ENCODE measurements at places on chromosomes 11 and 22.

GRCh38 chr22:22074634-22075381 is 92.2 kb upstream of the TOP3B start:
- DNase-seq = no peak

GRCh38 chr22:46775850-46776826 is 13.7 kb downstream of the TBC1D22A start:
- DNase-seq = no peak

GRCh38 chr22:28829358-28830181 is 29.2 kb upstream of the XBP1 start:
- peak; percentile 58 for DNase-seq

DNA sequence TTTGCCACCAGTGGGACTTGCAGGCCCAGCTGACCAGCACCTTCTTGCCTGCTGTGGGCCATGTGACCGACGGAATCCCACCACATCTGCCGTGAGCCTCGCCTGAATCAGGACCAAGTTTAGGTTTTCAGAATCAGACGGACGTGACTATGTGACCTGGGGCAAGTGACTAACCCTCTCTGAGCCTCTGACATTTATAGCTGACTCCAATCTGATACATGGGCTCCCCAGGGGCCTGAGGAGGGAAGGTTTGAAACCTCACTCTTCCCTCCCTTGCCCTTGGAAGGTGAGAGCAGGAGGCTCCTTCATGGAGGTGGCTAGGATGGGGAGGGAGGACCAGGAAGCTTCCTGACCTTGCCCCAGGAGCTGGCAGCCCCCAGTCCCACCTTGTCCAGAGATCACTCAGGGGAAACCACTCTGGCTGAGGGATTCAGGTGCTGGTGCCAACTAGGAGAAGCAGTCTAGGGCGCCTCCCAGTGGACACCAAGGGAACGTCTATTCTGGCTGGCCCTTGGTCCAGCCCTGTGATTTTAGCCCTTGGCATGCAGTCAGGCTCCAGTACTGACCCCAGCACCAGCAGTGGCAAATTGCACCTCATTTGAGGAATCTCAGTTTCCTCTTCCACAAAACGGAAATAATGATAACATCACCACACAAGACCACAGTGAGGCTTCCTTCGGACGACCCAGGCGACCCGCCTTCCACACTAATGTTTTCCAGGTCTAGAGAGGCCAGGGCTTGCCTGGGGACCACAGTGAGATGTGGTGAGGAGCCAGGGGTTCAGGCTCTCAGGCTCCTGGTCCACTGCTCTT is 47.2 kb upstream of the SYT7 start:
- peak; percentile 3 for DNase-seq
